KG1 (cell line): ENCODE measurements at places on chromosomes 5 and 9.

DNA sequence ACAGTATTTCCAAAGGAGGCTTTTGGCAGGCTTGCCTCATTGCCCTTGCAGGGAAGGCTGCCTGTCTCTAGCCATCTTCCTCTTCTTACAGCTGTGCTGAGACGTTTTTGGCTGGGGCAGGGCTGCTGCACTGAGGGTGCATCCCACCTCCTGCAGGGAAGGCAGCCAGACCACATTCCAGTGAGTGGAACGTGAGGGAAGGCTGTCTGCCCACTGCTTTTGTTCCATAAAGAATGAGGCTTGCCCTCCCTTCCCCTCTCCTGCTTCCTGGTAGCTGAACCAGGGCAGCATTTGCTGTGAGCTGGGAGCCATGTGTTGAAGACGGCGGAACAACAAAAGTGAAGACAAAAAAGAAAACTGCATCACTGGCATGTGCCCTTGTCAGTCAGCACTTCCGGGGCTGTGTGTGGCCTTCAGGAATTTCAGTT, 16.8 kb downstream of the MGAT1 start:
- DNase-seq, result no peak

DNA sequence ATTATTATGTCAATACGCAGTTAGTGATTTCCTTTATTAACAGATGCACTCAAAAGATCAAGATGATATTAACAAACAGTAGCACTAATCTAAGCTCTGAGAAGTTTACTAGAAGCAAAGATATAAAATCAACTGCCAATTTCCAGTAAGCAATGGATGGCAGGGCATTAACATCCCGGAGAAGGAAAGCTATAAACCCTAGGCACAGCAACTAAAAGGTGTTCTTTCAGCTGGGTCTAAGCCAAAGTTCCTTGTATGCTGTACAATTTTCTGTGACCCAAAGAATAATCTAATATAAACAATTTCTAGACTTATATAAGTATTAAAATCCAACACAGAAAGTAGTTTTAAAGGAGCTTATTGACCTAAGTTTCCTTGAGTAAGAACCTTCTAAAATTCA, 39.4 kb downstream of the PJA2 start:
- DNase-seq, result no peak

DNA sequence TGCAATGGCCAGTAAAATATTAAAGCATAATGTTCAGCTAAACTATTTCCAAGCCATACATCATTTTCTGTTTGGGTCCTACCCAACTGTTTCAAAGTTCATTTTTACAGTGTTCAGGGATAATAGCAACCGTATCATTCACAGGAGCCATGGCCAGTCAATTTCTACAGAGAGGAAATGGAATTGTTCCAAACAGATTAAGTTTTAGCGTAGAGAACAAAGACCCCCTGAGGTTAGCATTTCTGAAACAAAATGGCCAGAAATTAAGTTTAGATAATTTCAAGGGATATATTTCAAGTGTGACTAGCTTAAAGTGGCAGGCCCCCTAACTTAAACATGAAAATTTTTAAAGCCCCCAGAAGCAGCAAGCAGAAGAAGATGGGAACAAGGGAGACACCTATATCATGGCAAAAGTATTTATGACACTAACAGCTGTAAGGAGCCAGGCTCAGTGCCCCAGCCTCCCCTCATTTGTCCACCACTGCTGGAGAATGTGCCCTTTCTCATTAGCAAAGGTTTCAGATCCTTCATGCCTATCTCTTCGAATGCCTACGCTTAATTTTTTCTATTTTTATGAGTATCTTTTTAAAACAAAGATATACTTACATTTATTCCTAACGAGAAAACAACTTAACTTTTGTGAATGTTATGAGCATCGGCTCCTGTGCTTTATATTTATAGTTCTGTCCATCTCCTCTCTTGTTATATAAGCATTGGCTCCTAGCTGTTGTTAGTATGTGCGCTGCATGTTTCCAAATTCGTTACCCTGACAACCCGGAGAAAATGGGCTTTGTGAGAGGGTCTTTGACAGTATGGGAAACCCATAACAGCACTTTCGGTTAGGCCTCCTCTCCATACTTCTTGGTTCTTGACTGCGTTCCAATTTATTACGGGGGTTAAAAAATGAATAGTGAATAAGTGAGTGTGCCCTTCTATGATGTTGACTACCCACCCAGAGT, 116.3 kb downstream of the MED27 start:
- DNase-seq, result no peak

DNA sequence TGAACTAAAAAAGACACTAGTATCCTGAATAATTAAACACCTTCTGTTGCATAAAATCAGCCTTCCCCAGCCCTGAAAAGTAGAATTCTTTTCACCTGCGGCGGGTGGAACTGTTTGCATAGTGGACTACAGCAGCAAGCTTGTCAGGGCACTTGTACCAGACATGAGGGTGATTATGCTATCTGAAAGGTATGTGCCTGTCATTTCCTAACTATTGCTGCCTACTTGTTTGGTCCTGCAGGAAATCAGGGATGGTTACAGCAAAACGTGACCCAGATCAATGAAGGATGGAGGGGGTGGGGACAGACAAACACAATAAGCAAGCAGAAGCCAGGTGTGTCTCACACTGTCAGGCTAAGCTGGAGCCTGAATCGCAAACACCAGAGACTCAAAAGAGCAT, 385.6 kb downstream of the MLLT3 start:
- no peak for DNase-seq

- DNase-seq, result no peak
These were observed 1.2 kb upstream of the GARIN3 start for GRCh38 chr5:157167214-157167621.

- no peak for DNase-seq
These were observed 1536.2 kb downstream of the EFNA5 start for GRCh38 chr5:106134549-106134948.

GRCh38 chr9:131752231-131752884, 12.5 kb upstream of the RAPGEF1 start:
- DNase-seq, result no peak

GRCh38 chr5:178123966-178124925, 6.6 kb upstream of the RMND5B start:
- no peak for DNase-seq

GRCh38 chr5:111734013-111734412, 23.0 kb downstream of the NREP start:
- no peak for DNase-seq

- DNase-seq, result no peak
These were observed 37.5 kb downstream of the RBM27 start for GRCh38 chr5:146240951-146241350.

DNA sequence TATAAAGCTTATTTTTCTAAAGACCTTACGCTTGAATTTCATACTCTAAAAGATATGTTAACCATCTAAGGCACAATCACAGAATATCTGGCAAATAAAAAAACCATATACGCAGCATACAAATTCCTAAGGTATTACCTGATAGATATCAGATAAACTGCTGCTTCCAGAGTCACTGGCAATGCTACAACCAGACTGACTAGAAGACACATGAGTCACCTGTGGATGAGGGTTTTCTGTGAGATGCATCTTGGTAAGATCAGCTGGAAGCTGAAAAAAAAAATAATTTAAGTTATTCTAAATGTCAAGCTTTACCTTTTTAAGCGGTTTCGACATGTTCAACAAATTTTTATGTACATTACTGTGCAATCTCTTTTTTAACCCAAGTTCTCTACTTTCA, 113.8 kb downstream of the RAPGEF6 start:
- DNase-seq, result no peak

GRCh38 chr9:126116351-126117157, 210.1 kb upstream of the MVB12B start:
- no peak for DNase-seq

DNA sequence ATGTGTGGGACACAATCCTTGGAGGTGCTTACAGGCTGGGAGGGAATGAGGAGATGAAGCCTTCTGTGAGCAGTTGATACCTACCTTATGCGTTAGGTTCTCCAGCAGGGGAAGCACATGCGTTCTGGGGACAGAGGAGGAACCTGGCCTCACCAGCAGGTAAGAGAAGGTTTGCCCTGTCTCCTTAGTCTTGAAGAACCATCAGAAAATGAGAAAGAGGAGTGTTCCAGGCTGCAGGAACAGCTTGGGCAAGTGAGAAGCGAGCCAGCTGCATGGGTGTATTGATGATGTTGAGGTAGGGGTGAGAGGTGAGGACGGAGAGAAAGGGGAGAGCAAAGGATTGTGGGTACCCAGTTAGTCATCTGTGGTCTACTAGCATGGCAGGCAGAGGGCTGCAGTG, 156.9 kb upstream of the MVB12B start:
- no peak for DNase-seq

GRCh38 chr5:15082096-15082495, 210.5 kb upstream of the ANKH start:
- DNase-seq, result no peak

- DNase-seq, result no peak
These were observed 44.7 kb downstream of the RNF130 start for GRCh38 chr5:180026734-180027458.

- no peak for DNase-seq
These were observed 2.1 kb downstream of the CCDC192 start for GRCh38 chr5:127705120-127705892.

GRCh38 chr5:8553364-8553763, 684.4 kb downstream of the MTRR start:
- DNase-seq, result no peak

DNA sequence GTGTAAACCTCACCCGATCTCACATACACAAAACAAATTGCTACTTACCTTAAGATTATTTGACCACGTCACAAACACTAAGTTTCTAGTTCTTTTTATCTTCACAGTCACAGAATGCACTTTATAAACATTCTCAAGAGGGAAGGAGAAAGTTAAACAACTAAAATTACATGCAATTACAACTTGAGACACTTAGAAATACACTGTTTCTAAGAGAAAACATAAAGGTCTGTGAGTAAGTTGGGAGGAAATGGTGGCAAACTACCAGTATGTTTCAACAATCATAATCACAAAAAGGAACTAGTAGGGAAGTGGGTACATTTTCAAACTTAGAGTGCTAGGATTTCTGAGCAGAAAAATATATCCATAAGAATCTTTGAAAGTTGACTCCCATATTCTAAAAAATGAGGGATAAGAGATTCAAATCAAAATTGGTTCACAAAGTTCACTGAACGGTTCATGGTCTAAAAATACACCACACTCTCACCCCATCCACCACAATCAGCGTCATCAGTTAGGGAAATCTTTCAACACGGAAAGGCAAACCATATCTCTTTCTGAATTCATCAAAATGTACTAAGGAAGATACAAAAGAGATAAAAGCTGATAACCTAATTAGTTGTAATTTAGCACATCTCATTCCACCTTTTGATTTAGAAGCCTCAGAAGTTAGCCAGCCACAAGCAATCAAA, 182.6 kb downstream of the BNC2 start:
- DNase-seq, result no peak

DNA sequence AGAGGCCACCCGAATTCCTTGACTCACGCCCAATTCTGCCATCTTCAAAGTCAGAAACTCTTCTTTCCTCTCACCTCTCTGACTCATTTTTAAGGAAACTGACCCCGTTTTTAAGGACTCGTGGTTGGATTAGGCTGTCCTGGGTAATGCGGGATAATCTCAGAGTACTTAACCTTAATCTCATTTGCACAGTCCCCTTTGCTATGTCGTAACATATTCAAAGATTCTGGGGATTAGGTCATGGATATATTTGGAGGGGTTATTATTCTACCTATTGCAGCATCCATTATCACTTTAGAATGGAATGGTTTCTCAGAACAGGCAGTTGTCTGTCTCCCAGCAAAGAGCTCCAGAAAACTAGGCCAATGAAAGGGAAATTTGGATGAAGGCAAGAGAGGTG, 80.8 kb upstream of the IL12B start:
- DNase-seq, result no peak

- DNase-seq, result no peak
These were observed 80.2 kb upstream of the LIFR start for GRCh38 chr5:38636626-38637025.

DNA sequence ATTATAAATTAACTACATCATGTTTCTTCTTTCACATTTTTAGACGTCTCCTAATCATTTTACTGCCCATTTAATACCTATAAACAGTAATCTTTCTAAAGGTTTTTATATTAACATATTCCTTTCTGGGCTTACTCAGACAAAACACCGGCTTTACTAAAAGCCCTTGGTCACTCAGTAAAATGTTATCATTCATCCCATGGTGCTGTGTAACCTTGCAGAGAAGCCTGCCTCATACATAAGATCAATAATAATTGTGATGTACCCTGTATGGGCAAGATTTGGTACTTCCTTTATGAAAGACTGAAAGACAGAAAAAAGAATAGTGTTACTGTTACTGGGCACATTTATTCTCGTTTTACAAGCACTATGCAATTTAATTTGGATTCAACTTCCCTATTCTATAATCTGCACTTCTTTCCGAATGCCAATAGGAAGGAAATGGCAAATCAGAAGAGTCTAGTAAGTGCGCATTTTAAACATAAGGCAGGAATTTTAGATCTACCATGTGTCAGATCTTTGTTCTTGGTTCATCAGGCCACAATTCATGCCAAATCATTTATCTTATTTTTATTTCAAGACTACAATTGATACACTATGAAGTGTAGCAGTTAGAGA, 522.2 kb downstream of the CSNK1G3 start:
- no peak for DNase-seq

DNA sequence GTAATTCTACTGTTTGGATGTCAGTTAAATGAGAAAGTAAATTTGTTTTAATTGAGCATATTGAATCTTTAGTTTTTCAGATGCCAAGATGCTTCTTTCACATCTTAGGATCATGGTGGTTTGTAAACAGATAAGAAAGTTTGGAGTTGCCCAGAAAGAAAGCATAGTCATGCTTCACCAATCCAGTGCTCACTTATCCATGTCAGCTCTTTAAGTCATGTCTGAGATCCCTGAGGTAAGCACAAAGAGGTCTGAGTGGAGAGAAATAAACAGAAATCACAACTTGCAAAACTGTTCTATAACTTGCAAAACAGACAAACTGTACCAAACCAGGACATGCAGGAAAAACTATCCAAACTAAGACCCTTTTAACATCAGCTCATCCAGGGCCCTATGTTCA, 87.7 kb downstream of the OSTF1 start:
- DNase-seq, result no peak

DNA sequence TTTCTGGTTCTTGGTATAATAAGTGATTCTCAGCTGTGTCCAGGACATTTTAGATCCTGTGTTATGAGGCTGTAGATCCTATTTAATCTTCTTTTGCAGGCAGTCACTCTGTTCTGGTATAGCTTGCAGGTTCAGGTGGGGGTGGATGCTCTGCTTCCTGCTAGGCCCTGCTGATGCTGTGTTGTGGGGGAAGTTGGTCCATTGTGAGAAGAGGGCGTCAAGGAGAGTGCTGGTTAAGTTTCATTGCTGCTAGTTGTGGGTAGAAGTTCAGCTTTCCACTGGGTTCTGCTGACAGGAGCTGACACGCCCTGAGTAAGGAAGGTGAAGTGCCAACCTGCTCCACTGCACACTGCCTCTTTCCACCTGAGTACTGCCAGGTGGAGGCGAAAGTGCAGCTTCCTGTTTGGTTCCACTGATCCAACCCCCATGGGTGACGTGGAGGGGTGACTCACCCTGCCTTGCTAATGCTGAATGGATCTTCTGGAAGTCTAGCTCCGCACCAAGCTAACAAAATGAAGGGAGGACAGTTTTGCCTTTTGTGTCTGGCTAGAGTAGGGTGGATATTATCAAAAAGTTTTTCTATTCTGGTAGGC, 16.3 kb downstream of the NMRK1 start:
- no peak for DNase-seq

GRCh38 chr5:133702791-133703770, 90.7 kb upstream of the FSTL4 start:
- no peak for DNase-seq

GRCh38 chr9:112124156-112124555, 50.9 kb downstream of the SUSD1 start:
- no peak for DNase-seq
